ENCODE measurements at places on chromosomes 3 and 15. TPM values are rescaled to one million over a fixed set of nuclear protein-coding genes. Genes with fewer than 3 reads are reported as not detected.

DNA sequence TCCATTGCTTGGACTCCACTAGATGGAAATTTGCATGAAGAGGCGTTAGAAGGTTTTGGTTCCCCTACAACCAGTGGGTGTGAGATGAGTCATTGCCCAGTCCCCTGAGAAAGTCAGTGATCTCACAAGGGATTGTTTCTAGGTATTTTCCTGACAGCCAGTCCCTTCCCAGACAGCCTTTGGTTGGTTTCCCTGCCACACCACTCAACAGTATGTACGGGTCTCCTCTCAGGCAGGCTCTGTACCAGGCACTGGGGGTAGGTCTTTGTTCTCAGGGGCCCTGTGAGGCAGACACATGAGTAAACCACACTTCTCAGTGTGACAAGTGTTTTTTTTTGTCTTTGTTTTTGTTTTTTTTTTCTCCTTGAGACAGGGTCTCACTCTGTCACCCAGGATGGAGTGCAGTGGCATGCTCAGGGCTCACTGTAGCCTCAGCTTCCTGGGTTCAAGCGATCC, 4.0 kb downstream of the LAMP3 start:
- no peak for DNase-seq

DNA sequence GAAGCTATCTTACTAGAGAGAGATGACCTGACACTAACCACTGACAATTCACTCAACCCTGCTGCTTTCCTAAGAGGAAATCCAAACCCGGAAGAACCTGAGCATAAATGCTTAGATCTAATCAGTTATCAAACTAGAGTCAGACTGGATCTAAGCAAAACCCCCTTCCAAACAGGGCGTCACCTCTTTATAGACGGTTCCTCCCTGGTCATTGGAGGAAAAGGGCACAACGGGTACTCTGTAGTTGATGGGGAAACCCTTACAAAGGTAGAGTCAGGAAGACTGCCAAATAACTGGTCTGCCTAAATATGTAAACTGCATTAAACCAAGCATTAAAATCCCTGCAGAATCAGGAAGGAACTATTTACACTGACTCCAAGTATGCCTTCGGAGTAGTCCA, 41.3 kb upstream of the FSTL1 start:
- DNase-seq: no peak

Gene LMCD1
- polyA plus RNA-seq: 253 TPM

DNA sequence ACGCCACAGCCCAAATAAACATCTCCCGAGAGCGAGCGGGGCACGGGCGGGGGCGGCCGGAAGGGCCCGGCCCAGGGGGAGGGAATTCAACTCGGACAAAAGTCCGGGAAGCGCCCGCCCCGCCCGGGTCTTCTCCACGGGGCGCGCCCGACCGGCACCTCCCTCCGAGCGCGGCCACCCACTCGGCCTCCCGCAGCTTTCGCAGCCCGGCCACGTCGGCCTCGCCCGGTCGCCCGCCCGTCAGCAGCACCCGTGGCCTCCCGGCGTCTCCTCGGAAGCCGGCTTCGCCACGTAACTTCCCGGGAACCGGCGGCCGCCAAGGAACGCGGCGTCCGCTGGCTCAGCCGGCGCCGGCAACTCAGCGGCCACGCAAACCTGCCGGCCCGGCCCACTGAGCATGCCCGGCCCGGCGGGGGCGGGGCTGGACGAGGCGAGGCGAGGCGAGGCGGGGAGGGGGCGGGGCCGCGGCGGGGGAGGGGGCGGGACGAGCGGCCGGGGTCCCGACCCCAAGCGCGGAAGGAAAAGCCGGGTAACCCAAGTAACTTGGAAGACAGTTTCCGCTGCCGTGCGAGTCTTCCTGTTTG, at the start of gene TJP1:
TSS of gene TJP1 (minus strand) at position 369 of the 584 bp plus-strand sequence. CDS start 440 bp downstream, outside the sequence.
- DNase-seq: no peak

- no peak for DNase-seq
Observed at GRCh38 chr3:189260556-189261493, 89.1 kb downstream of the TPRG1 start.

Gene ARHGEF26
- 10.3 TPM for polyA plus RNA-seq

Gene IL17RD
- polyA plus RNA-seq: 22.1 TPM

- no peak for DNase-seq
Observed at GRCh38 chr3:55455915-55456314, 31.2 kb downstream of the WNT5A start.

- DNase-seq: no peak
Observed at GRCh38 chr3:17052363-17052762, 167.6 kb downstream of the PLCL2 start.

Gene FILIP1L
- 50.9 TPM for polyA plus RNA-seq

Gene MESP2
- polyA plus RNA-seq: 0.35 TPM

- DNase-seq: no peak
Observed at GRCh38 chr15:74374648-74375302, 7.3 kb upstream of the CYP11A1 start.
